ENCODE measurements at places on chromosomes 7 and 10.

DNA sequence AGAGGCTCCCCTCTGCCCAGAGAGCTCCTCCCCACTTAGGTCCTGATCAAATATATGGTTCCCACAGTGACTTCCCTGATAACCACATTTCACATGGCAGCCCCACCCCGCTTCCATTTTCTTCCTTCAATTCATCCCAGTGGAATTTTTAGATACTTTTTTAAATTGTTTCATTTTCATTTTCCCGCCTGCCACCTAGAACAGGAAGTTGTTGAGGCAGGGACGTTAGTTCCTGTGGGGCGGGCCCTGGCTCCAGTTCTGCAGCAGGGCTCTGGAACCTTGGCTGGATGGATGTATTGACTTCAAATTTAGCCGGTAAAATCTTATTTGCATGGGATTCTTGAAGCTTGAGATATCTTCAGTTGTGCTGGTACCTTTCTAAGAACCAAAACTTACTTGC lies 226.6 kb downstream of the PAXIP1 start:
- DNase-seq = no peak

DNA sequence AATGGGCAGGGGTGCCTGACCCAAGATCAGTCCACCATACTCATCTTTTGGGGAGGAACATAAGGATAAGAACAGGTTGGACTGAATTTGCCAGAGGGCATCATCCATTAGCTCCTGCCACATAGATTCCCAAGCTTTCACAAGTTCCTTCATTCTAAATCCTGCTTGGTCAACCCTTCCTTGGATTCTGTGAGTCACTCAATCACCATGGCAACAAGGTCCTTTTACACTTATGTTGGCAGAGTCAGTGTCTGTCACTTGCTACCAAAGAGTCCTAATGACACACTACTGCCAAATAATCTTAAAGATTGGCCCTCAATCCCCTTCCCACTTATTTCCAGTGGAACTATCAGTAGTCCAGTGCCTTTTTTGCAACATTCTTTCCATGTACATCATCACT lies 5.0 kb upstream of the LGI1 start:
- no peak for DNase-seq

- no peak for DNase-seq
Measured at GRCh38 chr7:13879994-13880686, 109.3 kb downstream of the ETV1 start.

GRCh38 chr7:154304740-154305700 lies 252.8 kb downstream of the DPP6 start:
- DNase-seq = no peak

DNA sequence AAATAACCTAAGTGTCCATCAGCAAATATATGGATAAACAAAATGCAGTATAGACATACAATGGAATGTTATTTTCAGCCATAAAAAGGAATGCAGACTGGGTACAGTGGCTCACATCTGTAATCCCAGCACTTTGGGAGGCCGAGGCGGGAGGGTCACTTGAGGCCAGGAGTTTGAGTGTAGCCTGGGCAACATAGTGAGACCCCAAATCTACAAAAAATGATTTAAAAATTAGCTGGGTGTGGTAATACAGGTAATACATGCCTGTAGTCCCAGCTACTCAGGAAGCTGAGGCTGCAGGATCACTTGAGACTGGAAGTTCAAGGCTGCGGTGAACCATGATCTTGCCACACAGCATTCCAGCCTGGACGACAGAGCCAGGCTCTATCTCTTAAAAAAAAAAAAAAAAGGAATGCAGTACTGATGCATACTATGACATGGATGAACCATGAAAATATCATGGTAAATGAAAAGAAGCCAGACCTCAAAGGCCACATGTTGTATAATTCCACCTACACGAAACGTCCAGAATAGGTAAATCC lies 6.9 kb downstream of the MCMBP start:
- no peak for DNase-seq

GRCh38 chr10:132111121-132111731 lies 45.5 kb downstream of the JAKMIP3 start:
- no peak for DNase-seq

- peak; percentile 63 for DNase-seq
Measured at GRCh38 chr7:7867846-7868571, 100.6 kb upstream of the GLCCI1 start.

GRCh38 chr10:91976317-91977051 lies 52.9 kb downstream of the BTAF1 start:
- no peak for DNase-seq

DNA sequence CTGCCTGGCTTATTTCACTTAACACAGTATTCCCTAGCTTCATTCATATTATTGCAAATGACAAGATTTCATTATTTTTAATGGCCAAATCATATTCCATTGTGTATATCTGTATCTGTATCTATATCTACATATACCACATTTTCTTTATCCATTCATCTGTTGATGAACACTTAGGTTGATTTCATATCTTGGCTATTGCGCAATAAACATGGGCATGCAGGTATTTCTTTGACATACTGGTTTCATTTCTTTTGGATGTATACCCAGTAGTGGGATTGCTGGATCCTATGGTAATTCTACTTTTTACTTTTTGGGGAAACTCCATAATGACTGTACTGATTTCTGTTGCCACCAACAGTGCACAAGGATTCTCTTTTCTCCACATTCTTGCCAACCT lies 68.9 kb upstream of the CREB5 start:
- DNase-seq = no peak

DNA sequence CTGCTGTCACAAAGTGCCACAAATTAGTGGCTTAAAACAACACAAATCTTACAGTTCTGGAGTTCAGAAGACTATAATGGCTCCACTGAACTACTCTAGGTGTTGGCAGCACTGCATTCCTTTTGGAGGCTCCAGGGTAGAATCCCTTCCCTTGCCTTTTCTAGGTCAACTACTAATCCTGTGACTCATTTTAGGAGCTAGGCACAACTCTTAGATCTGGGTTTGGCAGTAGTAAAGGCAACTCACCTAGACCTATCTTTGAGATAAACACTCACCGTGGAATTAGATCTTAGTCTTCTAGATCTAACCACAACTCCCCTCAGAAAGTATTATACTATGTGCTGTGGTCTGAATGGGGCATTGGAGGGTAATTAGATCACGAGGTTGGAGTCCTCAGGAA lies 60.4 kb downstream of the ANKIB1 start:
- no peak for DNase-seq
